ENCODE measurements at places on chromosomes 4 and X.
A peak's percentile ranks its signal among the peaks of the same experiment; 100 is the strongest.

DNA sequence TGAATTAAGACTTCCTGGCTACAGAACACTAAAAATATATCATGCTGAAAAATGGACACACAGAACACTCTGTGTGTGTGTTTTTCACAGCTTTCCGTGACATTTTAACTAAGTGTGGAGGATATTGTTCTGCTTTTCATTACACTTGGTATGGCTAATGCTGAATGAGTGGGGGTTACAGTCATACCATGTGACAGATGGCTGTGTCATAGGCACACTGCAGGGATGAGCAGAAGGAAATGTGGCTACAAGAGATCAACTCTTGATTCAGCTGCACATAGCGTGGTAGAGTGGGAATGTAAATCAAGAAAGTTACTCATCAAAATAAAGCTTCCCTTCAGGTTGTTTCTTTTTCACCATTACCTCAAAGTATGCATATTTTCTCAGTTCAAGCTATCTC is 669.8 kb downstream of the IQCM start:
- DNase-seq: no peak

DNA sequence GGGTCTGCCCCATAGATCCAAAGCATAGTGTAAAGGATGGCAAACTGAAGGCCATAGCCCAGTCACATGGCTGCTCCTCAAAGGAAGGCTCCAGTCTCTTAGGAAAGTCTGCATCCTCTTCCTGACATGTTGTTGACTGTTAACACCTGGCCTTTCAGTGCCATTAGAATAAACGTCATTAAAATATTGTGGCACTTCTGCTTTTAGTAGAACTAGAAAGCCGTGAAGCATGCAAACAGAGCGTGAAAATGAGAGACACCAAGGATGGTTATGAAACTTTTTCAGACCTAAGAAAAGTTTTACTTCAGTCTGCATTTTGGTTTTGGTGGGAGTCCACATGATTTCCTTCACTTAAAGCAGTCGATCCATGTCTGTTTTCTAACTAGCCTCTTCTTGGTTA is 41.1 kb upstream of the AFF2 start:
- DNase-seq: no peak

GRCh38 chr4:16860516-16860915 is 37.9 kb downstream of the LDB2 start:
- DNase-seq: no peak

DNA sequence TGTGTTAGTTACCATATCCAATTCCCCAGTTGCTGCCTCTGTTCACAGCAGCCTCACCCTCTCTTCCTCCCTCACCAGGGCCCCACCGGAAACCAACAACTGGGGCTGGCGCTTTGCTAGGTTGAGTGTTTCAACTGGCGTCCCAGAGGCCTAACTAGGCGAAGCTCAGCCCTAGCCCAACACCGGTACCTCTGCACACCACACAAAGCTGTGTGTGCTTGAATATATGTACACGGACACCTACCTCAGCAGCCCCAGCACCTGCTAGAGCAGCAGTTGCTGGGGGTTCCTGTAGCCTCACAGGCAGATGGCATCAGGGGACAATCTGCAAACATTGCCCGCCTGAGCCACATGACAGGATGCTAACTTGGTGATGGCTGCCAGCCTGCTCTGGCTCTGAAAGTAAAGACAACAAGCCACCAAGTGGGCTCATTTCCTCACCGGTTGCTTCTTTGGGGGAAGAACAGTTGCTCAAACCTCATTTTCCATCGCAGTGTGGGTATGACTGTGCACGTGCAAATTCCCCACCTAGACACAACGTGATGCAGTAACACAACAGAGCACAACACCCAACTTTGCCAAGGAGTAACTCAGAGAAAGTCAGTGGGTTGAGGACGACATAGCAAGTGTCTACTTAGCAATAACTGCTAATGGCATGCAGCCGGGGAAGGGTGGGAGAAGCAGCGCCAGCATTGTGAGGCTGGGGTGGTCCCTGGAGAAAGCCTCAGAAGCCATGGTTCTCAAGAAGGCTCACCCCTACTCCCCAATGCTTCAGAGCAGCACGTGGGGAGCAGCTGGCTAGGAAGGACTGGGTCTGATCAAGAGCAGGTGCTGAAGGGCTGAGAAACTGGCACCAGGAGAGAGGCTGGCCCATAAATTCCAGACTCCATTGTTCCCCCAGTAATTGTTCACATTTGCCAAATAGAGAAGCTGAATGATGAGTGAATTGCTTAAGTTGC is 139.5 kb downstream of the SH3KBP1 start:
- peak; percentile 85 for DNase-seq

- DNase-seq: no peak
Observed at GRCh38 chr4:130125467-130125866, 1029.5 kb downstream of the C4orf33 start.

- DNase-seq: no peak
Observed at GRCh38 chrX:65751519-65751918, 84.1 kb downstream of the MSN start.

GRCh38 chr4:145740806-145741205 is 60.9 kb downstream of the C4orf51 start:
- DNase-seq: no peak

DNA sequence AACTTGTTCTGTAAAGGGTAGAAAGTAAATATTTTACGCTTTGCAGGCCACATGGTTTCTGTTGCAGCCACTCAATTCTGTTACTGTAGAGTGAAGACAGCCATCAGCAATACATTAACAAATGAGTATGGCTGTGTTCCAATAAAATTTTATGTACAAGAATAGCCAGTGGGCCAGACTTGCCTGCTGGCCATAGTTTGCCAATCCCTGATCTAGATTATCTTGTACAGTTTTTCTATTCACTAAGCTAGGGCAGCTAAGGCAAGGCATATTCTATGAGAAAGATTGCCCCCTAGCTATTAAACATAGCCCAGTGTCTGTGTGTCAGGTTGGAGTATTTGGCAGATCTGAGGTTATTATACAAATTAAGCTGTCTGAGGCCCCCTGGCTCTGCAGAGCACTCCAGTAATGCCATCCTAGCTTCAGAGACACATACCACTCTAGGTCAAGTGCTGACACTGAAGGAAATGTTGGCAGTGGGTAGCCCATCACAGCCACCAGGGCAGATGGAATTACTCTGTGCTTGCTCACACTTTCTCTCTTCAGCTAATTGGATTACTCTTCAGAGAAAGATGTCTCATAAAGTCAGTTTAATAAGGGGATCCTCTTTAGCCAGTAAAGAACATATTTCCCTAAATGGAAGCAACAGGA is 40.7 kb downstream of the MTTP start:
- no peak for DNase-seq

GRCh38 chr4:137370206-137370633 is 162.1 kb downstream of the PCDH18 start:
- no peak for DNase-seq

DNA sequence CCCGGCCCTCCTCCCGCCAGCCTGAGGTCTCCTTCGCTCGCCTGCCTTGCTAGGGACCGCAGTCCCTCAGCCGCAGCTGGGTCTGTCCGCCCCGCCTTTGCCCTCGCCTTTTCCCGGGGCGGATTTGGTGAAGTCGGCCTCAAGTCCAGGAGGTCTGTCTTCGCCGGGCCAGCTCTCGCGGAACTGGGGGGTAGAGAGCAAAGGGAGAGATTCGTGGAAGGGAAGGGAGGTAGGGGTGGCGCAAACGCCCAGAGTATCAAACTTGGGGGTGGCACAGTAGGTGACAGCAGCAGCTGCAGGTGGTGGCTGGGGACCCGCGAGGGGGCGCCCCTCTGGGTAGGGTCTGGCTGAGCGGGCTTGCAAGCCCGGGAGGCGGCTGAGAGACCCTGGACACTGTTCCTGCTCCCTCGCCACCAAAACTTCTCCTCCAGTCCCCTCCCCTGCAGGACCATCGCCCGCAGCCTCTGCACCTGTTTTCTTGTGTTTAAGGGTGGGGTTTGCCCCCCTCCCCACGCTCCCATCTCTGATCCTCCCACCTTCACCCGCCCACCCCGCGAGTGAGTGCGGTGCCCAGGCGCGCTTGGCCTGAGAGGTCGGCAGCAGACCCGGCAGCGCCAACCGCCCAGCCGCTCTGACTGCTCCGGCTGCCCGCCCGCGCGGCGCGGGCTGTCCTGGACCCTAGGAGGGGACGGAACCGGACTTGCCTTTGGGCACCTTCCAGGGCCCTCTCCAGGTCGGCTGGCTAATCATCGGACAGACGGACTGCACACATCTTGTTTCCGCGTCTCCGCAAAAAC is at the start of gene NPY2R:
Gene NPY2R, plus strand, starts transcription at position 379 of the 797 bp plus-strand sequence. CDS start 5,304 bp downstream, outside the sequence.
- no peak for DNase-seq

DNA sequence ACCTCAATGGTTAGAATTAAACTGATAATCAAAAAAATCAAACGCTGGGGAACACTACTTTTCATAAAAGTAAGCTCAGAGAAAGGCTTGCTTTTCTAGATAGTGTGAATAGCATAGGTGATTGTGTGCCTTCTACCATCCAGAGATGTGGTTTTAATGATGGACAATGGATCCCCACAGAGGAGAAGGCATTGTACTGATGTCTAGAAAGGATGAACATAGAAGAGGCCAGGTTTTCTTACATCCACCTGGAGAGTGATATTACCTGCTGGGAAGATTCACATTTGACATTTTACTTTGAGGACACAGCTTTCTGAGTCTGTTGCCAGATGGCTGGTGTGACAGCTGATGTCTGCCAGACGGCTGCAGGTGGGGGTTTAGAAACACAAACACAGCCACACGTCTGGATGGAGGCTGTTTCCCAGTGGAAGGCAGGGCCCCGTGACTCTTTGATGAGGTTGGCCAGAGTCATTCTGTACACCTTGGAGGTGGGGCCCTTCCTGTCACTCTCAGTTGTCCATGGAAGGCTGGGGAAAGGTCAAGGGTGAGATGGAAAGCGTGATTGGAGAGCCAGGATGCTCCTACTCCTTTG is 114.4 kb downstream of the PSAPL1 start:
- DNase-seq: no peak

All from CD4-positive, alpha-beta T cell treated with Interleukin-2 at 100 ng/mL for 4 hours (primary cell).